ENCODE measurements at places on chromosomes 2 and 18.

DNA sequence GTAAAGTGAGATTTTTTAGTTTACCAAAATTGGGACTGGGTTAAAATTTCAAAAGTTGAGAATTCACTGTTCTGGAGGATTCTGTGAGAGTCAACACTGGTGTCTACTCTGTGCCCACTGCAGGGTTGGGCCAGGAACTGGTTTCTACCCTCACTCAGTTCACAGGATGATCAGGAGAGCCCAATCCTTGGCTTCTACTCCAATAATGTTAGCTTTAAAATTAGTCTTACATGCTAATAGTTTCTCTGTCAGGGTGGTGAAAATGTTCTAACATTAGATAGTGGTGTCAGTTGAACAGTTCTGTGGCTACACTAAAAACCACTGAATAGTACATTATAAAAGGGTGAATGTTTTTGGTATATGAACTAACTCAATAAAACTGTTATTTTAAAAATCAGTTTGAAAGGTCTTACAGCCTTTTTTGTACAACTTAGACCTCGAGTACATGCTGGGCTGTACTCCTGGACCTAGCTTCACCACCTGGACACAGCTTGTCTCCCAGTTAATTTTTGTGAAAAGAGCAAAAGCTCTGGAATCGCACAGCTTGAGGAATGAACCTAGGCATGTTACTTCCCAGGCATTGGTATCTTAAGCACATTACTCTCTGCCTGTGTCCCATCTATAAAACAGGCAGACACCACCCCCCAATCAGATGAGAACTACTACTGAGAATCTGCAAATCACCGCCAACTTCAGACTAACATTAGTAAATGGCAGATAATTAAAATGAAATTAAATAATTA lies 44.4 kb downstream of the ACVR1 start:
- DNase-seq: no peak

GRCh38 chr2:1663621-1664020 lies 80.7 kb downstream of the PXDN start:
- DNase-seq: no peak

- no peak for DNase-seq
These were observed 141.7 kb downstream of the SH3RF3 start for GRCh38 chr2:109270505-109271312.

- no peak for DNase-seq
These were observed 134.5 kb upstream of the ZNF804A start for GRCh38 chr2:184463866-184464248.

- peak; percentile 73 for DNase-seq
These were observed 72.5 kb upstream of the APCDD1 start for GRCh38 chr18:10381951-10382350.

- DNase-seq: no peak
These were observed 748.8 kb downstream of the NR4A2 start for GRCh38 chr2:155583674-155584195.

DNA sequence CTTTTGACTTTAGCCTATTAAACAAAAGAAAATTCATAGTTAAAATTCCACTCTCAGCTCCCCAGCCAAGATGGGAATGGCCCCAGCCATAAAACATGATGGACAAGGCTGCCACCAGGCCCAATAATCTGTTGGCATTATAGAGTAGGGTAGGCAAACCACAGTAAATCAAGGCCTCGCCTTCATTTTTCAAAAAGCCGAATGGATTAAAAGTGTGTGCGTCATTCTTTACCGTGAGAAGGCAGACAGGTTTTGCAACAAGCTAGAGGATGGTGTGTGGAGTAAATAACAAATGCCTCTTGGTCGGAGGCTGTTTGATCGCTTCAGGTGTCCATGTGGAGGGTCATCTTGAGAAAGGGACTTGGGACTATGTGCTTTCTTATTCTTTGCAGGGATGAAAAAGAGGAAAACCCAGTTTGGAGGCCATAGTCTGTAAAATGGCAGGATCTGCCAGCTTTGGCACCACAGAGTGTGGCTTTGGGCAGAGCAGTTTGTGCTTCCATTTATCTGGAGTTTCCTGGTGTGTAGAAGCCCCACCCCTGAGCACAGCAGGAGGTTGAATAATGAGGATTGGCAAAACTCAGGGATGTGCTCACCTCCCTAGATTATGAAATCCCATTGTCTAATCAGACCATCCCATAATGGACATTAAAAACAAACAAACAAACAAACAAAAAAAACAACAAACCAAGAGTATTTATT lies 57.1 kb upstream of the ITGB6 start:
- DNase-seq: no peak

DNA sequence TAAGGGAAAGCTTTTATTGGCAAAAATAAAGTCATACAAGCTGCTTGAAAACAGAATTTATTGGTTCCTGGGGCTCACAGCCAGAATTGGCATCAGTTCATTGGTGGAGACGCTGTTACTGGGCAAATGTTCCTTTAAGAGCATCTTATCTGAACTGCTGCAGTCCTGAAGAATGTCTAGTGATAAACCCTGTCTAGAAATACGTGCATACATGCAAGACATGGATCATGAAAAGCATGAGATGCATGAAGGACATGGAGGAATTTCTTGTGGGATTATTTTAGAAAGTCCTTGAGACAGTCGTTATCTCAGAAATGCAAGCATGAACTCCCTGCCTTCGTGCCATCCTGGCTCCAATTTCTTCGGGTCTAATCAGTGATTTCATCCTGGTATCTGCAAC lies 32.5 kb upstream of the FHOD3 start:
- DNase-seq: no peak

DNA sequence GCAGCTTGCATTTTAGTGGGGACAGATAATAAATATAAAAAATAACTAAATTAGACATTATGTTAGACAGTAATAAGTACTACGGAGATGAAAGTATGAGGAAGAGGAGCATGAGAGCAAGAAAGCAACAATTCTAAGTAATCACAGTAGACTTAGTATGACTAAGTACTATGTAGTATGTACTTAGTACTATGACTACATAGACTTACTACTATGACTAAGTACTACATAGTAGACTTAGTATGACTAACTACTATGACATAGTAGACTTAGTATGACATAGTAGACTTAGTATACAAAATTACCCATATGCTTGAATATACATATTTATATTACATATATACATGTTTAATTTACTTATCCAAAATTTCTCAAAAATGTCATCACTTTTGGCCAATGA lies 29.3 kb downstream of the CDH20 start:
- DNase-seq: no peak

GRCh38 chr2:115294999-115295398 lies 852.6 kb downstream of the DPP10 start:
- no peak for DNase-seq

GRCh38 chr2:27049422-27050280 lies 1.8 kb upstream of the AGBL5 start:
- no peak for DNase-seq

DNA sequence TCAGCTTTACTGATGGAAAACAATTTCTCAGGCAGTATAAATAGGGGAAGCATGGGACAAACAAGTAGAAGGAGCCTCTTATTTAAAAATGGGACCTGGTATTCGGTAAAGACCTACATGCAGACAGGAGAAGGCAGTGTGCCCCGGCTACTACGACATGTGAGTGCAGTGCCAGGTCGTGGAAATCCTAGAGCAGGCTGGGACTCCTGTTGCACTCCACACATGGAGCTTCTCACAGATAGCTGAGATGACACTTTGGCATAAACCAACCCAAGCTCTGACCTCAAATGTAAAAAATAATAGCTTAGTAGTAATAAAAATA lies 885 bp upstream of the DSEL start:
- peak; percentile 24 for DNase-seq
